IMR-90 (cell line): ENCODE measurements at places on chromosomes 5 and 9. TPM values are rescaled to one million over a fixed set of nuclear protein-coding genes. Genes with fewer than 3 reads are reported as not detected.

- DNase-seq = no peak
Measured at GRCh38 chr5:106185661-106186081, 1485.1 kb downstream of the EFNA5 start.

SLC36A2 gene
- not detected in 2 replicates for total RNA-seq

OGN gene
- under 0.01 TPM in 1 of 2 replicates, not detected in the other for total RNA-seq

PAEP gene
- total RNA-seq = not detected in 2 replicates

SLC45A2 gene
- total RNA-seq = not detected in 2 replicates

GTF2H2C gene
- 32.8 and 35.8 TPM in 2 replicates for total RNA-seq

DNA sequence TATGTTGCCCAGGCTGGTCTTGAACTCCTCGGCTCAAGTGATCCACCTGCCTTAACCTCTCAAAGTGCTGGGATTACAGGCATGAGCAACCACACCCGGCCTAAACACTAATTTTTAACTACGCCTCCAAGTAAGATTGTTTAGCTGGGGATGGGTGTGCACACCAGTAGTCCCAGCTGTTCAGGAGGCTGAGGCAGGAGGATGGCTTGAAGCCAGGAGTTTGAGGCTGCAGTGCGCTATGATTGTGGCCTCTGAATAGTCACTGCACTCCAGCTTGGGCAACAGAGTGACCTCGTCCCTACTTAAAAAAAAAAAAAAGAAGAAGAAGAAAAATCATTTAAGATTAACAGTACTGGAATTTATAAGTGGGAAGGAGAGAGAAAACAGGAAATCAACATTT lies 90.8 kb upstream of the NR5A1 start:
- no peak for DNase-seq

DNA sequence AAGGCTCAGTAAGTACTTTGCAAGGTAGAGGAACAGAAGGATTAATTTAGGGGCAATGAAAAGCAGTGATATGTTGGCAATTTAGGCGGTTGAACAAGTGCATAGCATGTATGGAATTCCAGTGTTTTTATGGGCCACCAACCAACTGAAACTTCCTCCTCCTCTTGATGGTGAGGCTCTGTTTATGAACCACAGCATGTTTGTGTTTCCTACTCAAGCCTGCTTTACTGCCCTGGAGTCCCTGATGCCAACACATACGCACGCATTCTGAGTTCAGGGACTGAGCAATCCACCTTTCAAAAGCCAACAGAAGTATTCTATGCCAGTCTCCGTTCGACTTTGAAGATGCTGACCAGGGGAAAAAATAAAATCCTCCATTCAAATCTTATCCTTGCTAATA lies 417.5 kb downstream of the EFNA5 start:
- no peak for DNase-seq

GRCh38 chr9:115456515-115456914 lies 338.6 kb upstream of the TNC start:
- DNase-seq = peak; percentile 57

DNA sequence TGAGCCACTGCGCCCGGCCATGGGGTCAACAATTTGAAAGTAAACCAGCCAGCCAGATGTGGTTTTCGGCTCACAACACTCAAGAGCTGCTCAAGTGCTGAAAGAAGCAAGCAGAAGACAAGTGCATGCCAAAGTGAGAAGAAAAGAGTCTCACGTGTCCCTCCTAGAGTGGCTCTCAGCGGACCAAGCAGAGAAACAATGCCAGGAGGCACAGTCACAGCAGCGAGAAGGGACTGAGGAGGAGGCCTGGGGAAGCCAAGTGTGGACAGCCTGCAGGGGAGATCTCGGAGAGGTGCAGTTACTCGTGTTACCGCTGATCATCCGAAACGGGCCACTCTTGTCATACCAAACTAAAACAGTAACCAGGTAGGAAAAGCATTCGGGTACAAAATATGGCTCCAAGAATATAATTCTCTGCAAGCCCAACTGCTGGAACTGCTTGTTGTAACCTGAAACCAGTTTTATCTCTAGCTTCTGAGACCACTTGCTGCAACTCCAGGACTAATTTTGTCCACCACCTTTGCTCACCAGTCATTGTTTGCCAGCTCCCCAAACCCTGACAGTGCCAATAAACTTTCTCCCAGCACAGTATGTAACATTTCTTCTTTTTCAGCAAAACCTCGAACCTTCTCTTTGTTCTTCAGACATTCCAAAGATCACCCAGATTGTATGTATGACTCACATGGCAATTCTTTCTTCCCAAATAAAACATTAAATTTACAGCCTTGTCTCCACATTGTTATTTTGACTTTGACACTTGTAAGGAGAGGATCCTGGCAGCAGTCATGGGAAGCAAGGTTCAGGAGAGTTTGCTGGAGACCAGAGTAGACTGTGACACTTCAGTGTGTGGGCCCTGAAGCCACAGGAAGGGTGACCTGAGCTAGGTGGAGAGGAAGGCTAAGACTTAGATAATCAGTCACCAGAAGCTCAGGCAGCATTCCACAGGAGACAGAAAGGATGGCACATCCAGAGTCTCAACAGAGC lies 6.3 kb downstream of the SLC35D2 start:
- DNase-seq = peak; percentile 38

- DNase-seq = no peak
Measured at GRCh38 chr5:128300181-128300580, 216.6 kb downstream of the SLC12A2 start.

DNA sequence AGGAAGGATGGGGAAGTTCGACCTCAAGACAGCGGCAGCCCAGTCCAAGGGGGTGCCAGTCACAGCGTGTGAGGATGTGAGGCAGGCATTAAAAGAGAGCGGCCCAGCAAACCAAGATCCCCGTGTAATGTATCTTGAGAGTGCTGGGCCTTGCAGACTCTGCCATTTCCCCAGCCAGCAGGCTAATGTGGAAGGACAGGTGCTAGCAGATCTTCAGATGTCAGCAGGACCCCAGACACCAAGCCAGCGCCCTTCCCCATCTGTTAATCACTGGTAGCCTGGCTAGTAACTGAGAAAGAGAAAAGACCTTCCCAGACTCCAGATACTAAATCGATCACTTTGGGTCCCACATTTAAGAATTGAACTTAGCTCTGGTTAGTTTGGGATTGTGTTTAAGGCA lies 62.2 kb downstream of the NTRK2 start:
- no peak for DNase-seq

DNA sequence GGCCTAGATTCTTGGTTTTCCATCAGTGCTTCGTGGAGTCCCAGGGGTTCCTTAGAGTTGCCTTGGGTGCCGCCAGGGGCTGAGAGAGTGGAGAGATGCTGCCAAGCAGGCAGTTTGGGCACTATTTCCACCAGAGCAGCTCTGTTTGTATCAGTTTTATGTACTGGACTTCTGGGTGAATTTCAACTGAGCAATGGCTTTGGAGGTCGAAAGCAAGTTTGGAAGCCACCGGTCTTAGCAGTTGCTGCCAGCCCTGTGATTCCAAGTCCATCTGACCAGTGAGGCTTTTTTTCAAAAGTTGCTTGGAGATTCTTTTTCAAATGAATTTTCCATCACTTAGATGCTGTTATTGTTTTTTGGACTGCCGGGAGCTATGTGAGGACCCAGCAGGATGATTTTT lies 68.5 kb downstream of the ANGPTL2 start:
- DNase-seq = no peak

GRCh38 chr9:83937861-83938455 lies 16.7 kb upstream of the KIF27 start:
- peak; percentile 62 for DNase-seq

PCDHB15 gene
- 0.18 and 0.28 TPM in 2 replicates for total RNA-seq

GRCh38 chr5:173625673-173626504 lies 9.4 kb upstream of the BOD1 start:
- DNase-seq = no peak

DNA sequence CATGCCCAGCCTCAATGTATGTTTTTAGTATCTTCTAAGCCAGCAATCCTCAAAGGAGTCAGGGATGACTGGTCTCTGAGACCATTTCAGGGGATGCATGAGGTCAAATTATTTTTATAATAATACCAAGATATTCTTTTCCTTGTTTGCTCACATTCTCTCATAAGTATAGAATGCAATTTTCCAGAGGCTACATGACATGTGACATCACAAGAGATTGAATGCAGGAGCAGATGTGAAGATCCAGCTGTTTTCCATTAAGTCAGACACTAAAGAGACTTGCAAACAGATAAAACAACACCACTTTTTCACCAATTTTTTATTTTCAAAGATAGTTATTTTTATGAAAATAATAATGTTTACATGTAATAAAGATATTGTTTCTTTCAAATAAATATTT lies 22.0 kb upstream of the FREM1 start:
- no peak for DNase-seq

GRCh38 chr9:69283003-69283402 lies 42.0 kb upstream of the ENTREP1 start:
- no peak for DNase-seq

DNA sequence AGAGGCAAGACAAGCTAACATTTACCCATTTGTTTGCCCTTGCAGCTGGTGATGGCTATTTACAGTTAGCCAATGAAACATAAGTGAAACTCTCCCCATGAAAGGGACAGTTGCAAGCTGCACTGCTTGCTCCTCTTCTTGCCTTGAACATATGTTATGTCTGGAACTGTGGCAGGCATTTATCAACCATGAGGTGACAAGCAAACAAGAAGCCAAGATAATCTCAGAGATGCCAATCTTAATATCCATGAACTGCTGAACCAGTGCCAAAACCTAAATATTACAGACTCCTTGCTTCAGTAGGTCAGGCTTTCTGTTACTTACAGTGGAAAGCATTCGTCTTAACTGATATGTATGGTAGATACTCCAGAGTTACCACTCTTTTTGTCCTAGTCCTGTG lies 133.4 kb downstream of the ACTBL2 start:
- no peak for DNase-seq

DNA sequence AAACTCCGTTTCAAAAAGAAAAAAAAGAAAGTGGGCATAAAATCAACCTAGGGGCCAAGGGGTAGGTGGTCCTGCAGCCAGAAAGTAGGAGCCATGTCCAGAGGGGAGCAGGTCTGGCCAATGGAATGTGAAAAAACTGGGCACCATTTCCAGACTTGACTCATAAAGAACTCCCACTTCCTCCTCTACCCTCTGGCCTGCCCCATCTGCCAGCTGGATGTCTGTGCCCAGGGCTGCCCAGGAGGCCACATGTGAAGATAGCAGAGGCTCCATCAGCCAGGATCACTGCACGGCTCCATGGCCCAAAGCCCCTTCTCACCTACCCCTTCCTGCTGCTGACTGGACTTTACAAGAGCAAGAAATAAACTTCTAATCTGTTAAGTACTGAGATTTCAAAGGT lies 42.1 kb upstream of the EEIG1 start:
- no peak for DNase-seq

RAB14 gene
- 20.1 and 36.1 TPM in 2 replicates for total RNA-seq

PITX1 gene
- 10.3 and 10.4 TPM in 2 replicates for total RNA-seq

DNA sequence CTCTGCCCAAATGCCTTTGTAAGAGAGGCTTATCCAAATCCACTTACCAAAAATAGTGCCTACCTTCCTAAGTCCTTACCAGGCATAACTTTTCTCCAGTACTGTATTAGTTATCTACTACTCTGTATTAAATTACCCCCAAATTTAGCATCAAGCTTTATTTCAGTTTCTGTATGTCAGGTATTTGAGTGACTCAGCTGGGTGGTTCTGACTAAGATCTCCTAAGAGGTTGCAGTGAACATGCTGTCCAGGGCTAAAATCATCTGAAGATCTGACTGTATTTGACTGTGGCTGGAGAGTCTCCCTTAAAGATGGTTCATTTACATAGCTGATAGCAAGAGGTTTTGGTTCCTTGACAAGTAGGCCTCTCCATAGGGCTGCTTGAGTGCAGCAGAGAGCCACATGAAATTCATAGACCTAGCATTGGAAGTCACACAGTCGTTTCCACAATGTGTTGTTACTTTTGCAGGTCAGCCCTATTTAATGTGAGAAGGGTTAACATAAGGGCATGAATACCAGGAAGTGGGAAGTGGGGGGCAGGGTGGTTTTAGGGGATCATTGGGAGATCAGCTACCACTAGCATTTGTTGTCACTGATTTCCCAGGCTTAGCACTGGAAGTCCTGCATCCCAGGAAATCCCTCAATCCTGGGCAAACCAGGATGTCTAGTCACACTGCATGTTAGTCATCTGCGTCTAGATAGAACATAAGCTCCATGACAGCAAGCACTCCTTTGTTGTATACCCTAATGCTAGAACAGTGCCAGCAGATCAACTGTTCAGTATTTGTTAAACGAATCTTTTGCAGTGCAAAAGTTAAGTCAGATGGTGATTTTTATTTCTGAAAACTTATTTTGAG lies 2.0 kb upstream of the ZNF622 start:
- peak; percentile 78 for DNase-seq

DNA sequence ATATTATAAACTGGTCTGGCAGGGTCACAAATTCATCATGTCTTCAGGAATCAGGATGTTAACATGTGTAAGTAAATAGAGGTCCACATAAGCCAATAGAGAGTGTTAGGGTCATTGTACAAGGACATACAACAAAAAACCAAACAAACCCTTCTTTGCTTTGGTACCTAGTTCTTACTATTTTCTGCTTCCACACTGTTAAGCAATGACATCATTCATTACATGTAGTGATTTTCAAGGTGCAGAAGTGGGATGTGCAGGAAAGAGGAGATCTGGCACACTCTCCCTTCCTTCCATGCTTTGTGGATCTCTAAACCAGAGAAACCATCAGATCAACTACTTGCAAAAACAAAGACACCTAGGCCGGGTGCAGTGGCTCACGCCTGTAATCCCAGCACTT lies 184.1 kb downstream of the RAPGEF6 start:
- no peak for DNase-seq

IGIP gene
- 5.0 and 6.7 TPM in 2 replicates for total RNA-seq

- peak; percentile 98 for DNase-seq
Measured at GRCh38 chr9:738209-738915, 103.1 kb upstream of the DMRT1 start.

DNA sequence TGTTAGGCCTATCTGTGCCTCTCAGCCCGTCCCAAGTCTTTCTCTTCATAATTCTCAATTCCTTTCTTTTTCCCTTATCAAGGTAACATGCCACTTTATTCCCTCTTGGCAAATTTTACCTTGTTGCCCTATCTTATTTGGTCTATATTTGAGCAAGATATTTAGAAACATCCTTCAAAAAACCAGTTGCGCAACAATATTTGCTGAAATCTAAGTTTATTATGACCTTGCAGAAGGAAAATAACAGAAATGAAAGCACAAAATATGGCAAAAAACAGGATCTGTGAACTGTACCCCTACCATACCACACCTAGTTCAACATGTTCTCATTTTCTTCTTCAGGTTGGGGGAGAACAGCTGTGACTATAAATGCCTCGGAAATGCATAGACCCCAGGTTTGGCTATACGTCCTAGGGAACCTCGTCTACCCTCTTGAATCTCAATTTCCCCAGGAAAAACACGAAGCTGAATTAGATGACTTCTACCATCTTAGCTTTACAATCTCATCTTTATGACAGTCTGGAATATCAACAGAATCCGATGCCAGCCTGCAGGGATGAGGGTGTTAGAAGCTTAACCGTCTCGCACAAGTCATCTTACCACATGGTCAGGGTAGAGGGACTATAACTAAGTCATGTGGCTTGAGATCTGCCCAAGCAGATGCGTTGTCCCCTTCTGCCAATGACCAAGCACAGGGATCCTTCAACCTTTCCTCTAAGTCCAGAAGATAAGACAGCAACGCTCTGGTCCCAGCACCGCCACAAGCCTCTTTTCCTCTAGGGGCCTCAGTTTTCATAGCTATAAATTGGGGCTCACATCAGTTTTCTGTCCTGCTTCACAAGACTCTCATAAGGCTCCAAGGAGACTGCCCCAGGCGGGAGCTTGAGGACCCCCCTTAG lies 1.3 kb downstream of the LCP2 start:
- DNase-seq = no peak
